ENCODE measurements at places on chromosomes 1 and 21.

GRCh38 chr1:46302641-46303037, 777 bp downstream of the LRRC41 start:
- DNase-seq: peak; percentile 26

- no peak for DNase-seq
Measured at GRCh38 chr1:161836018-161836417, 69.9 kb downstream of the ATF6 start.

DNA sequence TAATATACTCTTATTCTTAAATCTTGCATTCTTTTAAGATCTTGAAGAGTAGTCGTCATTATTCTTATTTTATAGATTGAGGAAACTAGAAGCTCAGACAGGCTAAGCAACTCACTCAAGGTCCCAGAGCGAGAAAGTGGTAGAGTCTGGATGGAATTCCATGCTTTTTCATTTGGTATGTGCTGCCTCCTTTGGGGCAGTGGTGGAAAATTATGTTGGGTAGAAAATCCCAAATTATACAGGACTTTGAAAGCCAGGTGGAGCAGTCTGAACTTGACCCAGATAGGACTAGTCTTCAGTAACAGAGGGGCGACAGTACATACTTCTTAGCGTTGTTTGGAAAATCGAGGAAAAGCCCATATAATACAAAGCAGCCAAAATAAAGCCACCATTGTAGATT, 205.6 kb downstream of the ATG4C start:
- no peak for DNase-seq

- no peak for DNase-seq
Measured at GRCh38 chr1:24484199-24484598, 18.4 kb upstream of the RCAN3 start.

GRCh38 chr1:62572476-62572875, 24.8 kb upstream of the ANGPTL3 start:
- DNase-seq: no peak

DNA sequence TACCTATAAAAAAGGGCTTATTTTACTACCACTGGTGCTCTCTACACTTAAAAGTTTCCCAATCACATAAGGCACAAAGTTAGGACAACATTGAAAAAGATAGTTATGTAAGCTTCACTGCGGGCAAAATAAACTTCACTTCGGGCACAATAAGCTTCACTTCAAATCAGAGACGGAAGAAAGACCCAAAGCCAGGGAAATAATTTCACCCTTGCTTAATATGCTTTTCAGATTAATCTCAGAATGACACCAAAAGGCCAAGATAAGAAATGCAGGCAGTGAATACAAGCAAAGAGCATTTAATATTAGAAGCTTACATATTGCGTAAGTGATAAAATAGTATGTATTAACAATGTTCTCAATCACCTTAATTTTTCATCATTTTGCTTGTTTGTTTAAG, 444.2 kb downstream of the SETD4 start:
- DNase-seq: no peak

DNA sequence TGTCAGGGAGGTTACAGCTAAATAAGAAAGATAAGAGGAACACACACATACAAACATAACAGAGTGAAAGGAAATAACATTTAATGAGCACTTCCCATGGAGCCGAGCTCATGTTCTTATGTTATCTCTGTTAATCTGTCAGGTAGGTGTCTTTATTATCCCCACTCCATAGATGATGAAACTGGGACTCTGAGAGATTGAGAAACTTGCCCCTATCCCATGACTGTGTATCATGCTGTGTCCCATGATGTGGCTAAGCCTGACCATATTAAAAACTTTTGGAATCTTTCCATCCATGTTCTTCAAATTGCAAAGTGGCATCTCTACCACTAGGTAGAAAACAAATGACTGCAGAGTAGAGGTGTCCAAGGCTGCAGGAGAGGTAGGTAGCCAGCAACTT, 285.2 kb upstream of the SGIP1 start:
- DNase-seq: no peak

- DNase-seq: peak; percentile 33
Measured at GRCh38 chr1:224851210-224851847, 78.1 kb upstream of the DNAH14 start.

DNA sequence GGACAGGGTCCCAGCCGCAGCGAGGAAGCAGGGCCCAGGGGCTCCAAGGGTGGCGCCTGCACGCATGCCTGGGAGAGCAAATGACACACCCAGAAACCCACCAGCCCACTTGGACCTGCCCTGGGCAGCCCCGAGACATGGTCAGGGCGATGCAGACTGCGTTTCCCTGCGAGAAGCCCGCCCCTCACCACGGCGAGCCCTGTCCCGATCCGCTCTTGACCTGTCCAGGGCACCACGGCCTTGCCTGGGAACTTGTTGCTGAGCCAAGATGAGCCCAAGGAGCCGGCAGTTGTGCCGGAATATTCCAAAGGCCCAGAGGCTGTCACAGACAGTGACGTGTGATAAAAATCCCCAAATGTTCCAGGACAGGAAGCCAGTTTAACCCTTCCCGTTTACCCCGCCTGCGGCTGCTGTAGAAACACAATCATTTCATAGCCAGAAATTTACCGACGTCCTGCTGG, 78.1 kb downstream of the SIK1 start:
- DNase-seq: no peak

DNA sequence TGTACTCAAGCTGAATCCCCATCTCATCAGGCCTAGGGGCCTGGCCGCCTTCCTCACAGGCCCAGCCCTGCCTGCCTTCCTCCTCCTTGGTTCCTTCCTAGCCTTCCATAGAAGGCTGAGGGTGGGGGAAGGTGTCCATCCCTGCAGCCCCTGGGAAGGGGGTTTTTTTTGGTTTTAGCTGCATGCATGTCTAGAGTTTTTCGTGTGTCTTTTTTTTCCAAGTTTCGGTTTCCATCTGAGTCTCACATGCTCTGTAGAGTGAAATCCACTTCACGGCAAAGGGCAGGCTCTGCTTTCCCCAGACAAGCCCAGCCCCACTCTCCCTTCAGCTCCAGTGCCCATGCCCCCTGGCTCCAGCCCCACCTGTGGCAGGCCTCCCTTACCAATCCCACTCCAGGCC, 32.1 kb downstream of the GRHL3 start:
- no peak for DNase-seq

DNA sequence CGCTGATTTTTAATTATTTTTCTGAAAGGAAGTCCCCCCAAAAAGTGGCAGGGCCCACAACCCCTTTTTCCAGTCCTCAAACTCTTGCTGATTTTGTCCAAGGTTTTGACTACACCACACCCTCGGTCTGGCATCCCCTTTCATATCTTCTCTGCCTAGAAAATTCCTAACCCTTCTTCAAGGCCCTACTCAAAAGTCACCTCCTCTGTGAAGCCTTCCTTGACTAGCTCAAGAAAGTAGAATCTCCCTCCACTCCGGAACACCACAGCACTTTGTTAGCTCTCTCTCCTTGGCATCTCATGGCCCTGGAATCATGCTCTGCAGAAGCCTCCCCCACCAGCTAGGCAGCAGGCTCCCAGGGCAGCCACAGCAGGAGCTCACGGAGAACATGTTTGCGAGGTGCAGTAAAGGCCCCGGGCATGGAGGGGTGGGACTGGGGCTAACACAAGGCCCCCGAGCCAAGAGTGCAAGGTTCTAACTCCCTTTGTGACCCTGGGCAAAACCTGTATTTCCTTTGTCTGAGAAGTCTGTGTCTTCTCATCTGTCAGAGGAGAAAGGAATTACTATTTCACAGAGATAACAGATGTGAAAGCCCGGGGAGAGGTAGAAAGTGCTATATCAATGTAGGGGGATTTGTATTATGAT, 17.7 kb upstream of the S100A7 start:
- no peak for DNase-seq

GRCh38 chr1:201335901-201336300, 41.6 kb downstream of the TNNT2 start:
- no peak for DNase-seq

- no peak for DNase-seq
Measured at GRCh38 chr1:31583995-31584868, 7.9 kb downstream of the TINAGL1 start.
